Hippocampal formation (tissue), 2 donors: ENCODE measurements at places on chromosomes 7 and 10.

DNA sequence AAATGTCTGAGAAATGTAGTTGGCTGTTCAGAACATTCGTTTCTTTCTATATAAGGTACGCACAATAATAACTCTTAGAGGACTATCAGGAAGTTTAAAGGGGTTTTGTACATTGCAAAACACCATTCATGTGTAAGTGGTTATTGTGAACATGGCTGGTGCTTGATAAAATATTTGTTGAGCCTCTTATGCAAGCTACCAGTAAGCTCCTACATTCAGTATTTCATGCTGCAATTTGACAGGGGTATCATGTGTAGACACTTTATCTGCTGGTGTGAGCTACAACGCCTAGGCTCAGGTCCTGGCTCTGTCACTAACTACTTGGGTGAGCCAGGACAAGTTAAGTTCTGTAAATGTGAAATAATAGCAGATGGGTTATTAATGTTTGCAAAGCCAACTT, 75.5 kb downstream of the MAP3K8 start:
- no peak for DNase-seq

- DNase-seq = no peak
Measured at GRCh38 chr10:7338469-7338868, 72.4 kb downstream of the SFMBT2 start.

DNA sequence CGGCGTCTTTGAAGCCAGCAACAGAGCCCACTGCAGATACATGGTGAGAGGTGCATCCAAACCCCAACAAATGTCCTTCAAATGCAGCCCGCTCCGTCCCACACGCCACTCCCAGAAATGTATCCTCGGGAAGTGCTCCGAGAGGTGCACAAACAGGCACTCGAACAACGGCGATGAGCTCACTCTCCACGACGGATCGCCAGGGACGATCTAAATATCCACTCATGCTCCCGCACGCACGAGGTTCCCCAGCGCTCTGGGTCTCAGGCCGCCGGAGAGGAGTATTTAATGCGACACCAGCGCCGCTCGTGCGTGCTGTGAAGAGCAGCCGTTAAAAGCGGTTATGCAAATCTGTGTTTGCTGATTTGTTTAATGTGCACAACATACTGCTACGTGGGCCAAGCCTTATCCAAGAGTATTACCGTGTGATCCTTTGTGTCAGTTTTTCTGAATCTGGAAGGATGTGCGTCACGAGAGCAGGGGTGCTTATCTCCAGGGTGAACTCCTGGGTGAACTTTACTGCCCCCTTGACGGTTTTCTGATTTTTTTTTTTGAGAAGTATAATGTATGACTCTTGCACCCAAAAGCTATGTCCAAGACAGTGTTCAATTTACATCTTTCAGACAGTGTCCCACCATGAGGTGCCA, 48.5 kb upstream of the PPP2R2D start:
- no peak for DNase-seq

GRCh38 chr10:79351332-79351731, 4.1 kb downstream of the PPIF start:
- no peak for DNase-seq

- DNase-seq = no peak
Measured at GRCh38 chr7:46322937-46323336, 401.9 kb upstream of the IGFBP3 start.

GRCh38 chr7:95871896-95872295, 99.5 kb downstream of the DYNC1I1 start:
- no peak for DNase-seq

DNA sequence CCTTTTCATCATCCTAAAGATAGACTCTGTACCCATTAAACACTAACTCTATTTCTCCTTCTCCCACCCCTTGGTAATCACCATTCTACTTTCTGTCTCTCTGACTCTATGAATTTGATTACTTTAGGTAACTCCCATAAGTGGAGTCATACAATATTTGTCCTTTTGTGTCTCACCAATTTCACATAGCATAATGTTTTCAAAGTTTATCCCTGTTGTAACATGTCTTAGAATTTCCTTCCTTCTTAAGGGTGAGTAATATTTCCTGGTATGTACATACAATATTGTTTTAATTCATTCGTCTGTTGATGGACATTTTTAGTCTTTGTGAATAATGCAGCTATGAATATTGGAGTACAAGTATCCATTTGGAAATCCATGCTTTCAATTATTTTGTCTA, 50.9 kb upstream of the CDCA7L start:
- DNase-seq = no peak

DNA sequence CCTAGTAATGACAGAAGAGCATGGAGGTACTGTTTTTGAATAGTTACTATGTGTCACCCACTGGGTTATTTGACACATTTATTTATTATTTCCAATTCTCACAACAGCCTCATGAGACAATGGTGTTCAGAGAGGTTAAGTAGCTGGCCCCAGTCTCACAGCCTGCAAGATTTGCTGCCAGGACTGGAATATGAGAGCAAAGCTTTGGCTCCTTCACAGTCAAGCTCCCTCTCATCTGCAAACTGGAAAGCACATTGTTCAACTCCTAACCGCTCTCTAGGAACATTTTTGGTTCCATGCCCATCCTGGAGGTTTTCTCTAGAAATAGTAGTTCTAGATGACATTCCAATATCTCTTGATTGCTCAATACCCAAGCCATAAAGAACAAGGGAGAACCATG, 75.5 kb upstream of the CXCL12 start:
- no peak for DNase-seq

GRCh38 chr10:121994429-121994941, 5.5 kb downstream of the TACC2 start:
- no peak for DNase-seq

- DNase-seq = no peak
Measured at GRCh38 chr7:141477865-141478264, 73.3 kb upstream of the AGK start.

GRCh38 chr10:6494936-6495592, 85.0 kb downstream of the PRKCQ start:
- no peak for DNase-seq

DNA sequence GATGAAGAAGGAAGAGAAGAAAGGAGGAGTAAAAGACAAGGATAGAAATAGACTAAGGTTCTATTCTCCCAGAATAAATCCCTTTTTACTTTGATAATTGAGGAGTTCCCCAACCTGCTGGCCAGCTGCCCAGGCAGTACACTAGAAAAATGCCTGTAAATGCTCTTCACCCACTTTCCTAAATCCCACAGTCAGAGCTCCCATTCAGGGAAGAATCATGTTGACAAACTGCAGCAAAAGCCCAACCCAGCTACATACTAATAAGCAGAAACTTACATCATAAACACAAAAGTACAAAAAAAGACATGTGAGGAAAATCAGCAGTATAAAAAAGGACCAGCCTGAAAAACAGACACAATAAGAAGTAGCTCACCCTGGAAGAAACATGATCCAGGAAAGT, 15.8 kb upstream of the KDM7A start:
- no peak for DNase-seq

- DNase-seq = no peak
Measured at GRCh38 chr10:118694848-118695247, 59.9 kb downstream of the CACUL1 start.

- no peak for DNase-seq
Measured at GRCh38 chr10:61138708-61139591, 195.0 kb upstream of the RHOBTB1 start.
